Common myeloid progenitor, CD34-positive (primary cell): ENCODE measurements at places on chromosomes 7 and 10.
A peak's percentile ranks its signal among the peaks of the same experiment; 100 is the strongest.

- no peak for DNase-seq
Measured at GRCh38 chr10:80878330-80878729, 340.6 kb downstream of the SH2D4B start.

GRCh38 chr10:108052981-108053380 lies 888.5 kb upstream of the SORCS1 start:
- no peak for DNase-seq

DNA sequence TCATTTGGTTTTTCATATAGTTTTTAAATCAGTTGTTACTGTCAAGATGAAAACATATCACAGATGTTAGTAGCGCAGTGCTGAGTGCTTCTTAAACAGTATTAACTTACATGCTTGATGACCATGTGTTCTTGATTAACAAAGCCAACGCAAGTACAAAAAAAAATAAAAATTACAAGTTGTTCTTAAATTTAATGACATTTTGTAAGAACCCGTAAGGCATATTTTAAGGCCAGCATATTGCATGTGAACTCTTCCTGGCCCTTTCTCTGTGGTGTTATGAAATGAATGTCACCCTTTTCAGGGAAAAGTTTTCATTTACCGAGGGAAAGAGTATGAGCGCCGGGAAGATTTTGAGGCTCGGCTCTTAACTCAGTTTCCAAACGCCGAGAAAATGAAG lies 140.4 kb upstream of the NPS start:
- DNase-seq = no peak

DNA sequence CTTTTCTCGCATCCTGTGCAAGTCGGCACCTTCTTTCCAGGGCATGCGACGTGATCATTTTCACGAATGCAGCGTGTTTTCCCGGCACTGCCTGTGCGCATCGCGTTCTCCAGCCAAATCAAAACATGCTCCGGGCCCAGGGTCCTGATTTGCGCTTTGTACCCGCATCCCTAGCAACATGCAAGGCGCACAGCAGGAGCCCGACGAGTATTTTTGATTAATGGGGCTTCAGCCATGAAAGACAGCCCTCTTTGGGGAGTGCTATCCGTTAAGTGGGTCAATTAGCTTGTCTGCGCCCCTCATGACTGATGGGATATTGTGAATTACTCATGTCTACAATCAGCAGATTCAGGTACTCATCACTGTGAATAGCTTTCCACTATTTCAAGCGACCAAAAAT lies 243.3 kb upstream of the RNF32 start:
- no peak for DNase-seq

GRCh38 chr7:152313831-152314604 lies 121.8 kb downstream of the KMT2C start:
- peak; percentile 91 for DNase-seq

DNA sequence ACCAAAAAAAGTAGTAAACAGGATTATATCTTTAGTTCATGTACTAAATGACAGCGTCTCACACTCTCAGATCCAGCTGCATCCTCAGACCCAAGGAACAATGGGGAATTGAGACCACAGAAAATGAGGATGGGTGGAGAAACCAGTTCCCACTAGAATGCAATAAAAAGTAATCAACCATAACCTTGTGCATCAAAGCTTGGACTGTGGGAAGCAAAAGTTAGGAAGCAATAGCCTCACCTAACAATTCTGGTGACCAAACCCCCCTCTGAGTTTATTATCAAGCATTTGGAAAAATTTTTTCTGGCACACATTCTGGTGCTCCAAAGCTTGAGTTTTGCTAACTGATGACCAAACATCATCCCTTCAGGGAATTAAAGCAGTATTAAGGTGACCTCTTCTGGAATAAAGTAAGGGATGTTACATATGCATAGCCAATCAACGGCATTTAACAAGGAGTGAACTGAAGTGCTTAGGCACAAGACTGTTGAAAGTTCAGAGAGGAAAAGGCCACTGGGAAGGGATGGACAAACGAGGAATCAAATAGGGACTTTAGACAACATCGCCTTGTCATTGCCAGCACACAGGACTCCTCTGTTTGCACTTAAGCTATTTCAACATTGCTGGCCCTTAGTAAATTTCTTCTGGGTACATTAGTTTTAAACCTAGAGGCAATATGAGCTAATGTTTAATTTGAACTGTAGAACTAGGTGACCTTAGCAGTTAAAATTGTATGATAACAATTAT lies 1.2 kb upstream of the MAT1A start:
- DNase-seq = no peak

GRCh38 chr10:3853016-3853415 lies 68.0 kb upstream of the KLF6 start:
- DNase-seq = no peak

DNA sequence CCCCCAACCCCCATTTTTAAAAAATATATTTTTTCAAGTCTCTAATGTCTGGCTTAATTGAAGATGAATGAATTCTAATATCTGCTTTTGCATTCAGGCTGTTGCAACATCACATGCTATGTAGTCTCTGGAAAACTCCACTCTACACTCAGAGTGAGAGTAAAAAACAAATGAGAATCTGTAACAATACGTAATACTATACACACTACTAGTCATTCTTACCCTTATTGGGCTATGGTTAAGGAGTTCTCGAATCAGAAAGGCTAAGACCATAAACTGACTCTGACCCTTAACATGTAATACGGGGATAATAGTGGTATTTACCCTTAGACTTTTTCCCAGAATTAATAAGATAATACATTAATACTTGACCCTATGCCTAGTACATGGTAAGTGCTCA lies 42.9 kb upstream of the TMEM168 start:
- DNase-seq = no peak
